ENCODE measurements at places on chromosomes 13 and 19.
A peak's percentile ranks its signal among the peaks of the same experiment; 100 is the strongest.

DNA sequence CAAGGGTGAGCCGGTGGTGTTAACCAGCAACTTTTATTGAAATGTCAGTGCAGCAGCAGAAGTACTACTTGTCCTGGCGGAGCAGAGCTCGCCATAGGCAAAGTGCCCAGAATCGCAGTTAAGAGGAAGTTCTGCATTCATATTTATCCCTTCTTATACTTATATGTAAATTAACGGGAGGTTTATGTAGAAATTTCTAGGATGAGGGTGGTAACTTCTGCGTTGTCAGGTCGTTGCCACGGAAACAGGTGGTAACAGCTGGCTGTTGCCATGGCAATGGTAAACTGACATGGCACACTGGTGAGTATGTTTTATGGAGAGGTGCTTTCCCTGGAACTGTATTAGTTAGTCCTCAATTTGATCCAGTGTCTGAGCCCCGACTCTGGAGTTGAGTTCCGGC, 2494.9 kb upstream of the PCDH20 start:
- no peak for DNase-seq

DNA sequence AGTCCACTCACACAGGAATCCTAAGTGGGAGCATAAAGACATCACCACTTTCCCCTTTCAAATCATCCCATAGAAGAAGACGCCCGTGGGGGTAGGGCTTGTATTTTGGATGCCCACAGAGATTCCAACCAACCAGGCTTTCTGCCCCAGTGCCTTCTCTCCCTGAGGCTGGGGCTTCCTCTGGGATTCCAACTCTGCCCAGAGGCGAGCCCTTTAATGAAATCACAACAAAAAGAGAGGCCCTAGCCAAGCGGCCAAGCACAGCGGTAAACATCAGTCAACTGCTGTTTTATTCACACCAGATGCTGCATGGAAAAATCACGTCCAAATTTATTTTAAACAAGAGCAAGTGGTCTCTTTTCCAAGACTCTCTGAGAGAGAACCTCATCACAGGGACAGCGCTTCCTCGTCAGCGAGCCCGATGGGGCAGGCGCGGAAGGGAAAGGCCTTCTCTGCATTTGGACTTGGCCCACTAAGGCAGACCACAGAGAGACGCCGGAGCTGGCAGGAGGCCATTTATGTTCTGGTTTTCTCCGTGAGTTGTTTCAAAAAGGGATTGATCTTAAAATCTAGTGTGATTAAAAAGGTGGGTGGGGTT, 31.5 kb downstream of the ADPRHL1 start:
- no peak for DNase-seq

- no peak for DNase-seq
These were observed 344.5 kb downstream of the KCNRG start for GRCh38 chr13:50359779-50360178.

- DNase-seq: peak; percentile 71
These were observed 12.0 kb downstream of the ELF1 start for GRCh38 chr13:41006978-41007743.

DNA sequence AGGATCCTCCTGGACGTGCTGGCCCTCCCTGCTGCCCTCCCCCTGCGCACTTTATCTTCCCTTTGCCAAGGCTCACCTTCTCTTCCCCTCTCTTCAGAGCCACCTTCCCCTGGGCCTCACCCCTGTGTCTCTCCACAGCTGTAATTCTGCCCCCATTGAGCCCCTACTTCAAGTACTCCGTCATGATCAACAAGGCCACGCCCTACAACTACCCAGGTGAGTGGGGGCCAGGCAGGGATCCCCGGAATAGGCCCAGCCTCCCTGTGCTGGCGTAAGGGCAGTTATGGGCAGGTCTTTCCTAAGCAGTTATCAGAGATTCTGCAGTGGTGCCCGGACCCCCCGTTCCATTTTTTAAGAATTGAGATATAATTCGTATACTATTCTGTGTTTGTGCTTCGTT, 3.1 kb downstream of the NDUFA3 start:
- DNase-seq: no peak

GRCh38 chr13:28734906-28735305, 16.1 kb upstream of the SLC46A3 start:
- DNase-seq: no peak

Measured in hematopoietic multipotent progenitor cell treated with erythropoietin and hydrocortisone succinate and interleukin-3 and kit ligand, for 15 days (in vitro differentiated cells).